ENCODE measurements at places on chromosomes 1 and 21.

GRCh38 chr1:156766298-156767100, 836 bp upstream of the PRCC start:
- DNase-seq, result no peak

DNA sequence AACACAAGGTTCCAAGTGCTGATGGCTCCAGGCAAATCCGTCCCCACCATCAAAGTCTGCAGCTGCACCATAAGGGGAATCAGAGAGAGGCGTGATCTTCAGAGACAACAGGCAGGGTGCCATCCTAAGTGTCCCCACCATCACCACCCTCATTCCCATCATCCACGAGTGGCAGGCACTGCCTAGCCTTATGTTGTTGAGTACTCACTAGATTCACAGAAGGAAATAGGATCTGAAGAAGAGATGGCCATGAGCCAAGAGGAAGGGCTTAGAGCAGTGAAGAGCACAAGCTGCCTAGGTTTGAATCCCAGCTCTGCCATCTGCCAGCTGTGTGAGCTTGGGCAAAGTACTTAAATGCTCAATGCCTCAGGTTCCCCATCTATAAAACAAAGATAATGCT, 207.3 kb upstream of the CSF3R start:
- DNase-seq, result peak; percentile 3

DNA sequence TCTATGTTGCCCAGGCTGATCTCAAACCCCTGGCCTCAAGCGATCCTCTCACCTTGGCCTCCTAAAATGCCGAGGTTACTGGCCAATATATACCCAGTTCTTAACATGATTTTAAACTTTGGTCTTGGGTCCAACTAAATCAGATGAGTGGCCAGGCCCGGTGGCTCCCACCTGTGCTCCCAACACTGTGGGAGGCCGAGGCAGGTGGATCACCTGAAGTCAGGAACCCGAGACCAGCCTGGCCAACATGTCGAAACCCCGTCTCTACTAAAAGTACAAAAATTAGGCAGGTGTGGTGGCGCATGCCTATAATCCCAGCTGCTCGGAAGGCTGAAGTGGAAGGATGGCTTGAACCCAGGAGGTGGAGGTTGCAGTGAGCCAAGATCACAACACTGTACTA, 29.6 kb downstream of the TOMM20 start:
- no peak for DNase-seq

- no peak for DNase-seq
These were observed 73.4 kb downstream of the MACF1 start for GRCh38 chr1:39277879-39278278.

DNA sequence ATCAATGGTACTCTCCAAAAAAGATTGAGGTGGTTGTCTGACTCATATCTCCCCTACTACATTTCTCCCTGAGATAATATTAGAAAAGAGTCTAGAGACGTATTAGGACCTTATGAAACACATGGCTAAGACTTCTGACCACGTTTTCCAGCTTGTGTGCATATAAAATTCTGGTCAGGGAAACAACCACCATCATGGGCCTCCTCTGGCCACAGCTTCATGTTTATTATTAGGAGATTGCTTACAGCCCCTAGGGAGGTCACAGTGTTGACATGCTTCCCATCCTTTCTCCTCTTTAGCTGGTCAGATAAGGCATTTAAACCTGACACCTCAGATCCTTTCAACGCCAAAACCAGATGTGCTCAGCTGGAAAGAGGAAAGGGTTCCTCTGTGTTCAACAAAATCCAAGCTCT, 620.2 kb downstream of the PLPP3 start:
- no peak for DNase-seq

DNA sequence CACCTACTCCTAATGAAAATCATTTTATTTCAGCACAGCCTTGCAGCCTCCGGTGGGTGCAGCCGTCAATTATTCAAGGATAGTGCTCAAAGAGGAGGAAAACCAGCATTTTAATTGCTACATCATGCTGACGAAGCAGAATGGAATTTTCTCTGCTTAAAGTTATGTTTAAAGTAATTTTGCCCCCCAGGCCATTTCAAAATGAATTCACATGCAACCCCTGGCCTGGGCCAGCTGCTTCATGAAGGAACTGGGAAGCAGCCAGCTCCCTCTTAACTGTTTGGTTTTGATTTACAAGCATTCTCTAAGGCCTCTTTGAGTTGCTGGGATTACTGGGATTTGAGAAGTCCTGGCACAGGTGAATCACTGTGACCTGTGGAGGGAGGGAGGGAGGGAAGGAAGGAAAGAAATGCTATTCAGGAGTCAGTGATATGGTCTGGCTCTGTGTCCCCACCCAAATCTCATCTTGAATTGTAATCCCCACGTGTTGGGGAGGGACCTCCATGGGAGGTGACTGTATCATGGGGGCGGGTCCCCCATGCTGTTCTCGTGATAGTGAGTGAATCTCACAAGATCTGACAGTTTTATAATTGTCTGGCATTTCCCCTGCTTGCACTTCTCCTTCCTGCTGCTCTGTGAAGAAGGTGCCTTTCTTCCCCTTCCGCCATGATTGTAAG, 66.0 kb downstream of the PGBD5 start:
- DNase-seq, result no peak

DNA sequence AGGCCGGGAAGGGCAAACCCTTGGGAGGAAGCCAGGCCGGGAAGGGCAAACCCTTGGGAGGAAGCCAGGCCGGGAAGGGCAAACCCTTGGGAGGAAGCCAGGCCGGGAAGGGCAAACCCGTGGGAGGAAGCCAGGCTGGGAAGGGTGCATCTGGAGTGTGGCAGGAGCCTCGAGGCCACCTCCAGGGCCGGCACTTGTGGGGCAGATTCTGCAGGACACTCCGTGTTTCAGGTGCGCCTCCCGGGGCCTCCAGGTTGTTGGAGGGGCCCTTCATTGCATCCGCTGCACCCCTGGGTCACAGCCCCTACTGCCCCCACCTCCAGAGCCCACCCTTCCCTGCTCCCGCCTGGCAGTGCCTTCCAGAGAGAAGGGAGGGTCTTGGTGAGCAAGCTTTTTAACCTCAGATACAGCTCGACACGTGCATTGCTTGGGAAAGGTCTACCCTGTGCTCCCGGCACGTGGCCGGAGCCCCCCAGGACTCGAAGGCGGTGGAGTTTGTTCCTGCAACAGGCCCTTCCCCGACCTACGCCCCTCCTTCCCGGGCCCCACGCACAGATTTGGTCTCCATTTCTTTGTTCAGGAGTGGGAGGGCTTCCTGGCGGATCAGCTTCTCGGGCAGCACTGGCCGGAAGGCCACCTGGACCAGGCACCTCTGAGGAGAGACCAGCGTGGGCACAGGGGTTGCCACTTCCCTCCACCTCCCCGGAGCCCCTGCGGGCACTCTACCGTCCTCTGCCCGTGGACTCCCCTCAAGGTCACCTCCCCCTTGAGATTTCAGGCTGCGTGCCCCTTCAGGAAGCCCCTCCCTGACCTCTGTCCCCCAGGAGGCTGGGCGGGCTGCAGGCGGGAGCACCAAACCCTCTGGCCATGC, 9.4 kb upstream of the TMEM52 start:
- no peak for DNase-seq

DNA sequence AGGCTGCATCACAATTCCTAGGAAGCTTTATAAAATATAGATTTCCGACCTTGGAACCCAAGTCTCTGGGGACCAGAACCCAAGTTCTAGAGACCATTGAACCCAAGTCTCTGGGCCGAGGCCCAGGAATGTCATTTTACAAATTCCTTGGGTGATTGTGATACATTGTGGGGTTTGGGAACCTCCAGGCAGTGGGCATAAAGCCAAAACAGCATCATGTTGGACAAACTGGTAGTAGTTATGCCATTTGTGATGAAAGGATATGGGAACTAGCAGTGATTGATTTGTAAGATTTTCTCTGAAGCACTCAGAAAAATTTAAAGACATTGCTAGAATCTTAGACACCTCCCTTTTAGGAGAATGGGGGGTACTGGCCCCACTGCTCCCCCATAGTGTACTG, 160.2 kb downstream of the HIVEP3 start:
- no peak for DNase-seq

DNA sequence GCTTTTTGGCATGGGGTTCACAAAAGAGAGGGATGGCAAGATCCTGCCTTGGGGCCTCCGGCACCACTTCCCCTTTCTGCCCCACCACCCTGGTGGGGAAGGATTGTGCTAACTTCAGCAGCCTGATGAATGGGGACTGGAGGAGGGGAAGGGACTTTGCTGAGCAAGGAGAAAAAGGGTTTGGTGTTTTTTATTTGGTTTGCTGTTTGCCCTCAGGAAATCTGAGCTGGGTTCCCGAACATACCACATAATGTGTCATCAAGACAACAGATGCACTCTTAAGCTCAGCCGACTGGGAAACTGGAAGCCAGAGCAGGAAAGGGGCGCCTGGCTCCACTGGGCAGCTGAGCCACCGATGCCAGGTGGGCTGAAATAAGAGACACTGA, 19.8 kb downstream of the OLFML2B start:
- DNase-seq, result no peak

DNA sequence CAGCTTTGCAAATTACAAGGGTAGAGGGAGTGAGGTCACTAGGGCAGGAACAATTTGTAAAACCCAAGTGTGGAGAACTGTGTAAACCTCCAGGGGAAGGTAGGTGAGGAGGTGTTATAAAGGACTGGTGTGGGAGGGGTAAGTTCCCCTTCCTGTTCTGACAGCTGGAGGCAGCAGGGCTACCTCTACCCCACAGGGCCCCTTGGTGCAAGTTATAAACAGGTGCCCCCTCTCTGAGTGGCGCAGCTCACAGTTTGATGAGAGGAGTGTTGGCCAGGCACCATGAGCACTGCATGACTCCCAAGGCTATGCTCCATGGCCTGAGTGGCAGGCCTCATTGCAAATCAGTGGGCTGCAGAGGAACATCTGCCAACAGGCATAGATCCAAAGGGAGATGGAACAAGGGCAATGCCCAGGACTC, 41.0 kb downstream of the MFSD2A start:
- DNase-seq, result no peak

Measured in NCI-H187 treated with DMSO at 0.1 percent for 48 hours (cell line).